ENCODE measurements at places on chromosomes 5 and 9.

DNA sequence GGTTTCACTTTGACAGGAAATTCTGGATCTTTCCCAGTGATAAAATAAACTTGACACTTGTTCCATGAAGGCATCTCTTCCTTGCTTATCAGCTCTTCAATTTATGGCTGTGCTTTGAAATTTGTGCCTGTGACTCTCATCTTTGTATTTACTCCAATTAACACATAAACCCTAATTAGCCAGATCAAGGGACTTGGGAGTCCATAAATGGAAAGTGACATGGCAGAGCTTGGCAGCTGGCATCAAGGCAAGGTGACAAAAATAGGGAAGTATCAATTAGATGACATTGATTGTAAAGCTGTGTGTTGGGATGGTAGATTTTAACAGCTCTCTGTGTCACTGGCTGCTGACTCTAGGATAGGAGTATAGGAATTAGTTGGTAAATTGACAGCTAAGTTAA, 133.9 kb downstream of the PBX3 start:
- no peak for DNase-seq

- DNase-seq: no peak
Measured at GRCh38 chr5:90854169-90854568, 295.6 kb downstream of the ADGRV1 start.

- no peak for DNase-seq
Measured at GRCh38 chr5:181160-181559, 10.1 kb upstream of the LRRC14B start.

GRCh38 chr9:106675780-106676179, 187.2 kb upstream of the ZNF462 start:
- no peak for DNase-seq

- no peak for DNase-seq
Measured at GRCh38 chr5:138583984-138584637, 8.9 kb upstream of the HSPA9 start.

- DNase-seq: no peak
Measured at GRCh38 chr9:108776920-108777639, 78.7 kb downstream of the ACTL7B start.

Data from glutamatergic neuron (in vitro differentiated cells).